Naive thymus-derived CD4-positive, alpha-beta T cell (primary cell): ENCODE measurements at places on chromosomes 1 and 21. TPM values are rescaled to one million over a fixed set of nuclear protein-coding genes. Genes with fewer than 3 reads are reported as not detected.

GRCh38 chr1:181033128-181033798, 520 bp upstream of the MR1 start:
- no peak for DNase-seq

- DNase-seq = no peak
These were observed 230.8 kb downstream of the PAPPA2 start for GRCh38 chr1:176693697-176694329.

Gene VANGL2
- polyA plus RNA-seq = not detected

DNA sequence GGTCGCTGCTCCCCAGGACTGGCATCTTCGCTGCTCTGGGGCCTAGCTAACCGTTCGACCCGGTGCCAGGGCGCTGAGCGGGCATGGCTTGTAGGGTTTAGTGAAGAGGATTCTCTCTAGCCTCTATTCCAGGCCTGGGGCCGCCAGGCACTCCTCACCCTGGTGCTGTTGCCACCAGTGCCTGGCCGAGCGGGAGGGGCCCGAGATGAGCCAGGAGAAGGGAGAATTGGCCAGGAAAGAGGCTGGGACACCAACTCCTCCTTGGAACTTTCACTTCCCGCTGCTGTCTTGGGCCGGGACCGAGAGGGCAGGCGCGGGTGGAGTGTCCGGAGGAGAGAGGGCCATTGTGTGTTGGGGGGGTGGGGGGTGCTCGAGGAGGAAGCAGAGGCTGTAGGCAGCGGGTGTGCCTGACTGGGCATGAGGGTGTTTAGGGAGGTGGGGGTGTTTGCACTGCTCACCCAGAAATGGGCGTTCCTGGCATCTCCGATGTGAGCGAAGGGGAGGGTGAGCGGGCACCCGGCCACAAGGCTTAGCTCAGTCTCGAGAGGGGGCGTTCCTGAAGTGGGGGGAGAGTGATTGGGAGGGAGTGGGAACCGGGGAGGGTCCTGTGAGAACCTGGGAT, 772 bp downstream of the ADAM15 start:
- DNase-seq = peak; percentile 46

- DNase-seq = no peak
These were observed 1.4 kb downstream of the TPM3 start for GRCh38 chr1:154190550-154190949.

GRCh38 chr1:179576509-179576908, 761 bp upstream of the NPHS2 start:
- no peak for DNase-seq

Gene GPR25
- polyA plus RNA-seq = 0.66 TPM

Gene CRNN
- not detected for polyA plus RNA-seq

Gene DENND2D
- 421 TPM for polyA plus RNA-seq

DNA sequence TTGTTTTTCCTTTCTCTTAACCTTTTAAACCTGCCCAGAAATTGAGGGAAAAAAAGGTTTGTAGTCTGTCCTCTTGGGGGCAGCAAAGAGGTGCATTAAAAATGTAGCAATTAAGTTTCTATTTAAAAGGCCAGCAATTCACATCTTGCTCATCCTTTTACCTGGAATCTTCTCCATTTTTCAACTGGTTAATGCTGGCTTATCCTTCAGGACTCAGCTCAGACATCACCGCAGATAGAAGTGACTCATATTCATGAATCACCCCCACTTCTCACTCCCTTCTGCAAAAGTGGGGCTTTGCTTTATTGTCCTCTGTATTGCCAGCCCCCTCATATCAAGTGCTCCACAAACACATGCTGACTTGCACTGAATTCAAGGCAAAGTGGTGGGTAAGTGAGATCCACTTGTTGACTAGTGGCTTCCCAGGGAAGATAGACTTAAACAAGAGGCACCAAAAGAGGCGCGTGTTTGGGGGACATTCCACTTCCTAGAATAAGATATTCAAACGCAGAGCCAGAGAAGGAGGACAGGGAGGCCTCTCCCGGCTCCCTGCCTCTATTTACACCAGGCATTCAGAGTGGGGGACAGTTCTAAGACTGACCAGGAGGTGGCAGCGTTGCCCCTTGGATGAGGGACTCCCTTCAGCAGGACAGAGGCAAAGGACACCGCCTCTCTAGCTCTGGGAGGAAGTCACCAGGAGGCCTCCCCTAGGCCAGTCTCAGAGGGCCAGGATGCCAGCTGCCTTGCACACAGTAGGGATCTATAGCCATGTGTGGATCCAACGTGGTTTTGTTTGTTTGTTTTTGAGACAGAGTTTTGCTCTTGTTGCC, 23.2 kb upstream of the ZNF648 start:
- peak; percentile 79 for DNase-seq

DNA sequence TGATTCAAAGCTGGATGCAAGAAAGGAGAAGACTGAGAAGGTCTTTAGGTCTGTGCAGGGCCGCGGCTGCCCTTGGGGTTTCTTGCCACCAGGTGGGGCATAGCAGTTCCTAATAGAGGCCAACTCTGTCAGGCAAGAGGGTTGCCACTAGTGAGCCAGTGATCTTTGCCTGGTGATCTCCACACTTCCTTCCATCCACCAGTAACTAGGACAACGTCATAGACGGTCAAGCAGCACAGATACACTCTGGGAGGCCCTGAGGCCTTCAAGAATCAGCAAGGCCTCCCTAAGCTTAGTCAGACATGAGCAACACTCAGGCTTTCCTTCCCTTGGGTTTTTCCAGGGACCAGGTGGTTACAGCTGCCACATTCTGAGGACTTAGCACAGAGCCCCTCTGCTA, 32.9 kb upstream of the ATP2B4 start:
- no peak for DNase-seq

DNA sequence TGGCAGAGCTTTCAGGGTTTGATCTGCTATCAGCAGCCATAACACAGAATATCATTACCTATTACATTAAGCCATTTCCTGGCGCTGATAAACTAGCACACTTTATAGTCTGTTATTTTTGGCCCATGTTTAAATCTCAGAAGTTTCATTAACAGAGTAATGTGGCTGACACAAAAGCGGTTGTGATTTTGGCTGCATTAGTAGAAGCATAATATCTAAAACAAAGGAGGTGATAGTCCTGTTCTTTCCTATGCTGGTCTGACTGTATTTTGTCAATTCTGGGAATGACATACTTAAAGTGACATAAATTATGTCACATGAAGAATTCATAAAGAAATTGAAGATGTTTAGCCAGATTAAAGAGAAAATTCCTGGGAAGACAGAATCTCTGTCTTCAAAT, 151.3 kb upstream of the KCND3 start:
- no peak for DNase-seq

Gene PGLYRP3
- polyA plus RNA-seq = not detected

DNA sequence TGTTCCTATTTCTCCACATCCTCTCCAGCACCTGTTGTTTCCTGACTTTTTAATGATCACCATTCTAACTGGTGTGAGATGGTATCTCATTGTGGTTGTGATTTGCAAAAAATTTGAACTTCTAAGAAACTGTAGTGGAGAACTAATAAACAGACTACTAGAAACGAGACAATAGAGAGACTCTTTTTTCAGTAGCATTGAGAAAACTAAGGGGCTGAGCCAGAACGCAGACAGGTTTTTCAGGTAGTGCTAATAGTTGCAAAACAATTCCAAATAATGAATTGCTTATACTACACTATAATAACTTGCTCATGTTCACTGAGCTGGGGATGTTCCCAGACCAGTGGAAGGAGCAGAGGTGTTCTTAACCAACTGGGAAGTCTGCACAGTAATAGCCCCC, 98.8 kb upstream of the DPH5 start:
- DNase-seq = no peak

DNA sequence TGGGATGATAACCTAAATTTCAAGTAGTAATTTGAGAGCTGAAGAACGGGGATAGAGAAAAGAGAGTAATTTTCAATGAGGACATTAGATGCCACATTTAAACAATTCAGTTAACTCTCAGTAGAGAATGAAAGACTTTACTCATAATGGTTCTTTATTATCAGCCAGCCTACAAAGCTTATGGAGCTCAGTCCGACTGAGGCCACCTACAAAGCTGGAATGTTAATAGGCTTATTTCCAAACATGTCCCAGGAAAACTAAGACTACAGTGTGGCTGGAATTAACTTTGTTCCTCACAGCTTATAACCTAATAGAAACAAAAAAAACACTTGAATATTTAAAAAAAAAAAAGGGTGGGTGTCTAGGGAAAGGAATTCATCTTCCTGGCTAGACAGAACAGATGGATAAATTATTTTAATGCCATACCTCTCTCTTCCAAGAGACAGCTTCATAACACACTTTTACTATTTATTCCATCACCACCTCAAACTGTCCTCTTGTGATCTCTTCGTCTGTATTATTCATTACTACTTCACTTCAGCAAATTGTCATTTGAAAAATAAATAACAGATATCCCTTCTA, 9.8 kb downstream of the SLC19A2 start:
- DNase-seq = no peak

DNA sequence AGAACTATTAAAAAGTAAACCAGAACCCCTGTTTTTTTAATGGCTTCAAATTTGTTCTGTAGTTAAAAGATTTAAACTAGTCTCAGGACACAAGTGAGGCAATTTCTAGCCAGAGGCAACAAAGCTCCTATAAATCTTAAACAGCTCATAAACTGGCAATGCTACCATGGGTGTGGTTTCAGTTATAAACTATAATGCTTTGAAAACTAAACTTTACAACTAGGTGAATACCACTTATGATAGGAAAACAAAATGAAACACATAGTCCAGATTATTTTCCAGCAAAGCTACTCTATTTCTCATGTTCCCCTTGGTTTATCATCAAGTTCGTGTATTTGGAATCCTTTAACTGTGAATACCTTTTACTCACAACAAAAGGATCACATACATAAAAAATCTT, 282.5 kb downstream of the VAV3 start:
- no peak for DNase-seq

- no peak for DNase-seq
These were observed 48.5 kb downstream of the RGS7 start for GRCh38 chr1:241308471-241308870.

- no peak for DNase-seq
These were observed 306.3 kb upstream of the DUSP10 start for GRCh38 chr1:222048094-222048595.

- no peak for DNase-seq
These were observed 612.1 kb downstream of the MRPL39 start for GRCh38 chr21:24995216-24995615.

DNA sequence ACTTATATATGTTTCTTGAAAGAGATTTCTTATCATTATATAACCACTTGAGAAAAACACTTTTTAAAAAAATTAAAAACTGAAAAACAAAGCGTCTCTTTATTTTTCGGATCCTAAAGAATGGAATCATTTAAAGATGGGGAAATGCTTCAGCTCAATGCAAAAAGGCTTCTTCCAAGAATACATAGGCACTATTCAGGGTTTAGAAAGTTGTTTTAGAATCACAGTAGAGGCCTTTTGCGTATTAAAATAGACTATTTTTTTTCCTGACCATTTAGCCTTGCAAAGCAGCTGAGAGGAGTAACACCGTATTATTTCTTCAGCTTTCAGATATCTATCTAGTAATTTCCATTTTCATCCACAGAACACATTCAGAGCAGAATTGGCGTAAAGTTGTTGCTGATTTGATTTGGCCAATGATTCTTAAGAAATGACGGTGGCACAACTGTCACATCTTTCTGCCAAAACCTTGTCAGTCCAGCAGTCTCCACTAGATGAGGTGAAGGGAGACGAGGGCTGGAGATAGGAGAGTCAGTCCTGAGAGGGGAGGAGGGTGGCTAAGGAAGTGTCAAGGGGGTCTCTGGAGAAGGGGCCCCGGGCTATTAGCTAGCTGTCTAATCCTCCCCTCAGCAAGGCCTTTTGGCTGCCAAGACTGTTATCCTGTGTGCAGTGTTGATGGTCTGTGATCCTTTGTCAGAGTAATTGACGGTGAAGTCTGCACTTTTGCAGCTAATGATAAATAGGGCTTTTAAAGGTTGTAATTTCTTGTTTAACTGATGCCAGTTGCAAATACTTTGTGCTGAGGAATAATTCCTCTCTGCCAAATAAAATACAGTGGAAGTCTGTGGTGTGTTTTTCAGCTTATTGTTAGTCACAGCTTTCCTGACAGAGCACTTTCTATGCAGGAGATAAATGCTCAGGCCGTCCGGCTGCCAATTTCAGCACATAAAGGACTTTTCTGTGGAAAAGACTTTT, 34.7 kb downstream of the PRRX1 start:
- DNase-seq = no peak

- no peak for DNase-seq
These were observed 298.7 kb upstream of the ESRRG start for GRCh38 chr1:217021956-217022355.

- no peak for DNase-seq
These were observed 56.8 kb downstream of the ACP6 start for GRCh38 chr1:147613506-147613905.

Gene CNTN2
- polyA plus RNA-seq = not detected

- DNase-seq = no peak
These were observed 221.8 kb downstream of the NTNG1 start for GRCh38 chr1:107362468-107363140.

Gene CYP4Z1
- not detected for polyA plus RNA-seq

DNA sequence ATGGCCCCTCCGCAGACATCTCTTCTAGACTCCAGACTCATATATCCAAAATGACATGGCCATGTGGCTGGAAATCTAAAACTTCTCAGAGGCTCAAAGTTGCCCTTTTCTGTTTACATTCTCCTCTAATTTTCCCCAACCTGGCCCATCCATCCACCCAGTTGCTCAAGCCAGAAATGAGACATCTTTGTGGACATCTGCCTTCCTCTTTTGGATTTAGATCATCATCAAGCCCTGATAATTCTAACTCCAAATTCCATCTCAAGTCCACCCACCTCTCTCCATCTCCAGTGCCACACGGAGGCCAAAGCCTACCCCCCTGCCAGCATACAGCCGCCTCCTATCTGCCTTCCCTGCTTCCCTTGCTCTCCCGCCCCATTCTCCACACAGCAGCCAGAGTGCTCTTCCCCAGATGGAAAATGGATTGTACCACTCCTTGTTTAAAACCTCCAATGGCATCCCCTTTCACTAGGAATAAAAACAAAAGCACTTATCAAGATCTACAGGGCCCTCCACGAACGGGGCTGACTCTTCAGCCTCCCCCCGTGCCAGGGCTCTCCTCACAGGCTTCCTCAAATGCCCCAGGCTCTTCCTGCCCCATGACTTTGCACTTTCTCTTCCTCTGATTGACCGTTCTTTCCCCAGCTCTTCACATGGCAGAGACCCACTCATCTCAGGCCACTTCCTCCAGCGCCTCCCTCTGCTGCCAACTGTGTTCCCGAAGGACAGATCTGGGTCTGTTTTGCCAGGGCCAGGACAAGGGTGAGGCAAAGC, 40.1 kb downstream of the SYT6 start:
- DNase-seq = no peak

Gene KIRREL1
- not detected for polyA plus RNA-seq

- DNase-seq = no peak
These were observed 2.6 kb downstream of the ZBTB48 start for GRCh38 chr1:6582370-6582769.
